ENCODE measurements at places on chromosomes 3 and 15. TPM values are rescaled to one million over a fixed set of nuclear protein-coding genes. Genes with fewer than 3 reads are reported as not detected.
A peak's percentile ranks its signal among the peaks of the same experiment; 100 is the strongest.

GLDN gene
- total RNA-seq: not detected

GRCh38 chr3:65288776-65289175, 601.0 kb upstream of the ADAMTS9 start:
- no peak overlapping the region for H3K4me3 ChIP-seq
- H3K36me3 ChIP-seq: no peaks in the 10 kb centered on the region
- no peak for DNase-seq
- H3K4me1 ChIP-seq: no peaks in the 10 kb centered on the region
- peaks cover 14% of the 10 kb centered on the region for H3K27me3 ChIP-seq
- no peak overlapping the region for H3K27ac ChIP-seq

- no peak for DNase-seq
- H3K27me3 ChIP-seq: peaks cover 20% of the 10 kb centered on the region
- H3K27ac ChIP-seq: no peak overlapping the region
- H3K36me3 ChIP-seq: no peaks in the 10 kb centered on the region
Observed at GRCh38 chr3:185164428-185165217, 11.8 kb upstream of the C3orf70 start.

DNA sequence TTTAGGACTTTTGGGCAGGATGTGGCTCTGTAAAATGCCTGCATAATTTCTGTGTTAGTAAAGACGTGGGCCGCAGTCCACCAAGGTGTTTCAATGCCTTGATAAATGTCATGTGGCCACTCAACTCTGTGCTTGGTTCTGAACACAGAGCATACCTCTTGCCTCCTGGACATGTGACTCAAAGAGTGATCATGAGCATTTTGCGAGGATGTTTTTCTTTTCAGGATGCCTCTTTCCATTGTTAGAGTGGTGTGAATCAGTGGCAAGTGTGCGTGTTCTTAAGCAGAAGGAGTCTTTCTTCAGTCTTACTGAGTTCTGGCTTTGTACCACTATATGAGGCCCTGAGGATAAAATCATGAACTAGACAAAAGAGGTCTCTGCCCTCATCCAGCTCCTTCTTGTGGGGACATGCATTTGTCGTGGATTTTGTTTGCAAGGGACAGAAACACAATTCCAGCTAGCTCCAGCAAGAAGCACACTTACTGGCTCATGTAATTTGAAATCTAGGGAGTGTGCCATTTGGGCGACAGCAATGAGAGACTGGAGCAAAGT, 363.4 kb downstream of the LRTM1 start:
- no peak overlapping the region for H3K4me3 ChIP-seq
- H3K36me3 ChIP-seq: no peaks in the 10 kb centered on the region
- no peak overlapping the region for H3K27ac ChIP-seq
- DNase-seq: peak; percentile 51
- H3K4me1 ChIP-seq: no peaks in the 10 kb centered on the region

GRCh38 chr3:130341388-130341787, 4.1 kb upstream of the COL6A5 start:
- H3K27me3 ChIP-seq: peaks cover 23% of the 10 kb centered on the region
- no peaks in the 10 kb centered on the region for H3K36me3 ChIP-seq
- H3K4me3 ChIP-seq: no peak overlapping the region
- no peak overlapping the region for H3K27ac ChIP-seq
- no peaks in the 10 kb centered on the region for H3K4me1 ChIP-seq
